Stomach (tissue), 19 donors: ENCODE measurements at places on chromosomes 4 and X. TPM values are rescaled to one million over a fixed set of nuclear protein-coding genes. Genes with fewer than 3 reads are reported as not detected.
A peak's percentile ranks its signal among the peaks of the same experiment; 100 is the strongest.

- no peak for DNase-seq
- H3K4me3 ChIP-seq = peak overlapping the region; percentile 27
- no peaks in the 10 kb centered on the region for H3K36me3 ChIP-seq
- no peaks in the 10 kb centered on the region for H3K27me3 ChIP-seq
- H3K27ac ChIP-seq = peak overlapping the region; percentile 30
Observed at GRCh38 chrX:119885554-119886428, 9.9 kb upstream of the AKAP14 start.

GRCh38 chrX:53318766-53319353, 37.5 kb upstream of the IQSEC2 start:
- no peak for DNase-seq
- no peak overlapping the region for H3K4me3 ChIP-seq
- H3K27me3 ChIP-seq = peaks cover 6% of the 10 kb centered on the region
- no peaks in the 10 kb centered on the region for H3K36me3 ChIP-seq
- peaks cover 6% of the 10 kb centered on the region for H3K4me1 ChIP-seq

DNA sequence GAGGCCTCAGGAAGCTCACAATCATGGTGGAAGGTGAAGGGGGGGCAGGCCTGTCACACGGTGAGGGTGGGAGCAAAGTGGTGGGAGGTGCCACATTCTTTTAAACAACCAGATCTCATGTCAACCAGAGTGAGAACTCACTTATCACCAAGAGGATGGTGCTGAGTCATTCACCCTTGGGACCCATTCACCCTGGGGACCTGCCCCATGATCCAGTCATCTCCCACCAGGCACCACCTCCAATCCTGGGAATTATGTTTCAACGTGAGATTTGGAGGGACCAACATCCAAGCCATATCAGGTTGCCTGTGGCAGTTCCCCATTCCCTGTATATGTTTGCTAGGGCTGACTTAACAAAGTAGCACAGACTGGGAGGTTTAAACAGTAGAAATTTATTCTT, 318.4 kb upstream of the CLNK start:
- H3K36me3 ChIP-seq = no peaks in the 10 kb centered on the region
- no peak overlapping the region for H3K4me3 ChIP-seq
- H3K4me1 ChIP-seq = no peaks in the 10 kb centered on the region
- DNase-seq = no peak
- no peaks in the 10 kb centered on the region for H3K27me3 ChIP-seq

The PNCK gene
- total RNA-seq = 0.87 TPM

DNA sequence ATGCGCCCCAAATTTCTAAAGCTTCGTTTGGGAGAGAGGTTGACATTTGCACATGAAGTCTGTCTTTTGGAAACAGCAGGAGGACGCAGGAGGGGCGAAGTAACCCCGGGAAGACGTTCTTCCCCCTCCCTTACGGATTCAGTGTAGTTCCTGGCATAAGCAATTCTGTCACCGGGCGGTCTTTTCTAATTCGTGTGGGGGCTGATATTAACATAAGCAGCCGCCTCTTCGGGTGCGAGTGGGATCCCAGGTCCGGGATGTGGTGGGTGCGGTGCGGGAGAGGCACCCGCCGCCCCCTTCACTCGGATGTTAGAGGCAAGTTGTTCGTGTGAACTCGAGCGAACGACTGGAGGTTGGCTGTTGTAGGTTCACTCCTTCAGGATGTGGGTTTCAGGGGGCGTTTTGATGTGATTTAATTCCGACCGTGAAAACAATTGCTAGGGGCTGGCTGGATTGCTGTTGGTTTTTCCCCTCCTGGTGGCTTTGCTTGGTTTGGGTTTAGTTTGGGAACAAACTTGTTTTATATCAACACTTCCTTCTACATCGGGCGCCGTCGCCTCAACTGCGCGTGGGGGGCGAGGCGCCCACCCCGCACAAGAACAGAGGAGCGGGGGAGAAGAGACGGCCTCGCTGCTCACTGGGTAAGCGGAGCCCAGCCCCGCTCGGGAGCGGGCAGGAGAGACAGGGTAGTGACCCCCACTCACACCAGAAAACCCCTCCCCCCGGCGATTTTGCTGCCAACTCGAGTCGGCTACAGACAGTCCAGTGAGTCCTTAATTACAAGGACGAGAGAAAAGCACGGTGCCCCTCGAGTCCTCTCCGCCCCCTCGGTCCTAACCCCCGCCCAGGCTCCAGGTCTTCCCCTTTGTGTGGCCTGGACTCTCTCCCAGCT, 2.9 kb upstream of the LEF1 start:
- DNase-seq = no peak
- H3K4me3 ChIP-seq = peak overlapping the region; percentile 50
- H3K4me1 ChIP-seq = peaks cover 55% of the 10 kb centered on the region
- no peak overlapping the region for H3K27ac ChIP-seq
- no peaks in the 10 kb centered on the region for H3K36me3 ChIP-seq

- H3K4me1 ChIP-seq = no peaks in the 10 kb centered on the region
- no peak overlapping the region for H3K27ac ChIP-seq
- no peaks in the 10 kb centered on the region for H3K36me3 ChIP-seq
- no peak overlapping the region for H3K4me3 ChIP-seq
Observed at GRCh38 chrX:99398545-99398944, 1011.5 kb downstream of the PCDH19 start.

DNA sequence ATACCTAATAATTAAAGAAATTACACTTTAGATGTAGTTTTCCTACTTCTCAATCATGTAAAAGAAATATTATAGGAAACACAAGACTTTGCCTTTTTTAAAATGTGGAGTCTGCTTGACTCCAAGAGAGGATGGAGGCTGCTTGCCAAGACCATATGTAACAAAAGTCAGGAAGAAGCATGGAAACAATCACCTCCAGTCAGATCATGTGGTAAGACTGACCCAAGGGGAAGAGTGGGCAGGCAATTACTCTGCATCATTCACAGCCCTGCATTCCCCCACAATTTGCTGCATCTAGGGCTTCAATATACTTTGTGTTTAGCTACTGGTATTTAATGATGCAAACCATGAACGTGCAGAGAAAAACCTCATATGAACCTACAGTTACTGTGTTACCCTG, 78.0 kb upstream of the RXFP1 start:
- H3K4me3 ChIP-seq = no peak overlapping the region
- no peaks in the 10 kb centered on the region for H3K36me3 ChIP-seq
